ENCODE measurements at places on chromosomes 7 and 10.

DNA sequence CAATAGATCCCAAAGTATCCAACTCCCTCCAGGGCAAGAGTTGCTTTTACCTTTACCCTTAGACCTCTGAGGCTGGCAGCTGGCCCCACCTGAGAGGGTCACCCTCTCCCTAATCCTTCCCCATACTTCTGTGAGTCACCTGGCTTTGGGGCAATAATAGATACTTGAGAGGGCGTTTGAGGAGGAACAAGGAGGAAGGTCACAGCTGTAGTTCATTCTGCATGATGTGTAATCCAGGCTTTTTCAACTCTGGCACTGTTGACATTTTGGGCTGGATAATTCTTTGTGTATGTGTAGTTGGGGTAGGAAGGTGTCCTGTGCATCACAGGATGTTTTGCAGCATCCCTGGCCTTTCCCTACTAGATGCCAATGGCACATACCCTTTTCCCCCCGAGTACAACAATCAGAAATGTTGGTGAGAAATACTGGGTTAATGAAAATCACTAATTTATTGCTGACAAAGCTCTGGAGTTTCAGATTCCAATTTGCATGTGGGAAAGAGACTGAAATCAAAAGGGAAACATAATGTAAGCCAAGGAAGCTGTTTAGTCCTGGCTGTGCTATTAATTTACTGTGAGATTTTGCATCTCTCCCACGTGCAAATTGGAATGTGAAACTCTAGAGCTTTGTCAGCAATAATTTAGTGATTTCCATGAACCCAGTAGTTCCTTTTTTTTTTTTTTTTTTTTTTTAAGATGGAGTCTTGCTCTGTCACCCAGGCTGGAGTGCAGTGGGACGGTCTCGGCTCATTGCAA lies 3.6 kb downstream of the BLVRA start:
- peak; percentile 48 for DNase-seq

DNA sequence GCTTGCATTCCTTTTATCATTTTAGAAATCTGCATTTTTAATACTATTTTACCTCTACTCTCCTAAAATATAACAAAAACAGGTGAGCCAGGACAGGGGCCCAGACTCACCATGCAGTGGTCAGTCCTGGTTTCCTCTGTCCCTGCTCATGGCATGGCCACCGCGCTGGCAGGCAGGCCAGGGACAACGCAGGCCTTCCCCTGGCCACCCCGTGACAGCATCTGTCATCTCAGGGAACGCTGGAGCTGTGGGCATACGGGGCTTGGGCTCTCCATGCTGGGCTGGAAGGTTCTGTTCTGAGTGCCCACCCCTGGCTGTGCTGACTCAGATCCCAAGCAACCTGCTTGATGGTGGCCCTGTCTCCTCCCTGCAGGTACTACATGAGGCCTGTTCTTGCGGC lies 35.1 kb upstream of the CDH23 start:
- DNase-seq = no peak

DNA sequence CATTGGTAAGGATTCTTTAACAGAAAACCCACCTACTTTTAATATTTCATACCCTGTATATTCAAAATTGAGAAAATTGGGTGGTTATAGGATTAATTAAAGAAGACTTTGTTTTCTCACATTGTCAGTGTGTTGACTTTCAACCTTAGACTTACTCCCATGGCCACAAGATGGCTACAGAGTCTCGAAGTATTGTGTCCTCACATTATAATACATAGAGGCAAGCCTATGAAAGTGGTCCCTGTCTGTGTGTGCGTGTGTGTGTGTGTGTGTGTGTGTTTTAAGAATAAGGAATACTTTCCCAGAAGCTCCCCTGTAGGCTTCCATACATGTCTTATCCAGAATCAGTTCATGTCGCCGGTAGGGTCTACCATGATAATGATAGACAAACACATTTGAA lies 180.0 kb downstream of the PHF14 start:
- DNase-seq = peak; percentile 57

DNA sequence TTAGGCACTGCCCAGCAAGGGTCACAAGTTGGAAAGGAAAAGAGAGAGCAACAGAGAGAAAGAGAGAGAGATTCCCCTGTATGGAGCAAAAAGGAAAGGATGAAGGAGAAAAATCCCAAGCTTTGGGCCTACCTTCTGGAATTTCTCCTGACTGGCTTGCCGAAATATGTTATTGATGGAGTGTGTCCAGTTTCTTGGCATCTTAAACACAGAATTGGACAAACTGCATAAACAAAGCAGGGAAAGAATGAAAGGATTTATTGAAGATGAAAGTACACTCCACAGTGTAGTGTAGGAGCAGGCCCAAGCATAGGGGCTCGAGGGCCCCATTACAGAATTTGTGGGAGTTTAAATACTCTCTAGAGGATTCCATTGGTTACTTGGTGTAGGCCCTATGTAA lies 627.8 kb upstream of the CNTNAP2 start:
- DNase-seq = no peak

DNA sequence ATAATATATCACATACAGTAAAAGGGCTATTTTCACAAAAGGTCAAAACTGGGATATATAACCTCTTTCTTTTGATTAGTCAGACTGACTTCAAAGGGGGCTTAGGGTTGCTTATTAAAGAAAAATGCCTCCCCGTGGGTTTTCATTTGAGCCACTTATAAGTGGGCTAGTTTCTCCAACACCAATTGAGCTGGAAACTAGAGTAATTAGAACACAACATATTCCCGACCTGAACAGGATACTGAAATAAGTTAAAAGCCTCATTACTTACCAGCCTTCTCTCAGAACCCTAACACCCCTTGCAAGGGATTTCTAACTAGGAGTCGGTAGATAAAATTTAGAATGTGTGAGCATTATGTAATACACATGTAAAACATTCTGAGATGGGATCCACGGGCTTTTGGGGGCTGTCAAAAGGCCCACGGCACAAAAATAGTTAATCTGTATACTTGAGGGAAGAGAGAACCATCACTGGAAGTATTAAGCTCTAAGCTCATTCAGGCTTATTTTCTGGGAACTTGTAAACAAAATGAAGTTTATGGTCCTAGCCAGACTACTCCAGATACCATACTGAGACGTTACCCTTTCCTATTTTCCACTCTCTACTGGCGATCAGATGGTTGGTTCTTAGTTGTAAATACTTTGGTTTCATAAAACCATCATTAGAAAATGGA lies 29.3 kb upstream of the KMT2E start:
- no peak for DNase-seq

- peak; percentile 7 for DNase-seq
Observed at GRCh38 chr10:87771871-87772500, 46.0 kb downstream of the ATAD1 start.

- no peak for DNase-seq
Observed at GRCh38 chr7:43479543-43479942, 103.4 kb upstream of the STK17A start.

GRCh38 chr7:5215313-5215712 lies 25.3 kb downstream of the WIPI2 start:
- no peak for DNase-seq

- no peak for DNase-seq
Observed at GRCh38 chr10:2469802-2470201, 597.5 kb upstream of the PFKP start.

DNA sequence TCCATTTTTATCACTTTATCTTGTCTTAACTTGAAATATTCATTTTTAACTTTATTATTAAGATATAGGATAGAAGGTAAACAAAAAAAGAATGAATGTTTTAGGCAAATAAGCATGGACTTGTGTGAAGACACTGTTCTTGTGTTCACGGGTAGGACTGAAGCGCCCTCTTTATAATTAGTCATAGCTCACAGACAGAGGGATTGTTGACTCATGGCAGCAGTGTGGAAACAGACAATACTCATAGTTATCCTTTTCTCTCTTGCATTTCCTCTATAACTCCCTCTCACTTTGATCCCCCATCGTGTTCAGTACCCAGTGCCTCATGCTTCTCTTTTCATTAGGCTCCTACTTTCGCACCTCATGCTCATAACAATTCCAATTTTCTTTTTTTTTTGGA lies 731.8 kb downstream of the PHTF2 start:
- DNase-seq = no peak

GRCh38 chr10:103969436-103969835 lies 2.5 kb downstream of the SLK start:
- no peak for DNase-seq

- DNase-seq = no peak
Observed at GRCh38 chr7:2853147-2853546, 9.0 kb upstream of the GNA12 start.

DNA sequence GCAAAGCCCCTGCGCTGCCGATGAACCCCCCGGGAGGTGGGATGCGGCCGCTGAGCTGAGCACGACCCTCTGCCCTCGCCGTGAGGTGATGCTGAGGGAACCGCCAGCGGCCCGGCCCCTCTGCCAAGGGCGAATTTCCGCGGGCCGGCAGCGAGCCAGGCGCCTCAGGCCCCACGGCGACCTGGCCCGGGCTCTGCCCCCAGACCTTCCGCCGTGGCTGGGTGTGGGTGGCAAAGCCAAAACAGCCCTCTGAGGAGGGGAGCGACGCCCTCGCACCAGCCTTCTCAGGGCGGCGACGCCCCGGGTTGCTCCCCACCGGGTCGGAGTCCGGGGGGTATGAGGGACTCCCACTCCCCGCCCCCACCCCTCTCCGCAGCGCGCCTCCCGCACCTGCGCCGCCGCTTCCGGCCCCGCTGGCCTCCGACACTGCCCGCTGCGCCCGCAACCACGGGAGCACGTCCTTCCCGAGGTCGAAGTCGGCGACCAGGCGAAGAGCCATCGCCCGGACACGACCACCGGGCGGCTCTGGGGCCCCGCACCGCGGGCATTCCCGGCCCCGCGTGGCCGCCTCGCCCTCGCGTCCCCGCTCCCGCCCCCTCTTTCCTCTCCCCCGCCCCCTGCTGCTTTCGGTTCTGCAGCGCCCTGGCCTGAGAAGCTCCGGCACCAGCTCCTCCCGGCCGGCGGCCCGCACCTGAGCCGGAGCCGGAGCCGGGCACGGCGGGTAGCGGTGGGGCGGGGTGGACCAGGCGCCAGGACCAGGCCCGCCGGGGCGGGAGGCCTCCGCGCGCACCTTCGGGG lies at the start of gene GSAP:
TSS of gene GSAP (minus strand) at position 527 of the 798 bp plus-strand sequence. CDS start at position 499, 28 bp downstream.
- DNase-seq = peak; percentile 77

GRCh38 chr7:107446988-107447387 lies 22.9 kb upstream of the GPR22 start:
- no peak for DNase-seq

- DNase-seq = no peak
Observed at GRCh38 chr7:157565201-157565626, 228.4 kb downstream of the DNAJB6 start.

GRCh38 chr10:96244354-96244753 lies 27.0 kb downstream of the BLNK start:
- DNase-seq = no peak

GRCh38 chr7:133723044-133723443 lies 404.1 kb upstream of the LRGUK start:
- DNase-seq = no peak

Measured in T47D (cell line).